ENCODE measurements at places on chromosomes 5 and 9.

DNA sequence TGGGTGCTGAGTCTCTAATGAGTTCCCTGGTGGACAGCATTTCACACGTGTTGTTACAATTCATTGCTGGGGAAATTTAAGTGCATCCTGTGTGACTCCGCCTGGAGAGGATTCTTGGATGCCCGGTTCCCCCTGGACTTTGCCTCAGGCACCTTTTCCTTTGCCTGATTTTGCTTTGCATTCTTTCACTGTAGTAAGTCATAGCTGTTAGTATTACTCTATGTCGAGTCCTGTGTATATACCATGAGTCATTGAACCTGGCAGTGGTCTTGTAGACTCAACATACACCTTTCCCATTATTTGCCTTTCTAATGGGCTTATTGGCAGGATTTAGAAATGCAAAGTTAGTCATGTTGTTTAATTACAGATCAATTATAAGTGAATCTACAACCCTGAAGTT, 81.9 kb upstream of the DHFR start:
- H3K36me3 ChIP-seq: no peaks in the 10 kb centered on the region
- no peak overlapping the region for H3K27ac ChIP-seq
- H3K4me1 ChIP-seq: no peaks in the 10 kb centered on the region
- no peaks in the 10 kb centered on the region for H3K27me3 ChIP-seq

DNA sequence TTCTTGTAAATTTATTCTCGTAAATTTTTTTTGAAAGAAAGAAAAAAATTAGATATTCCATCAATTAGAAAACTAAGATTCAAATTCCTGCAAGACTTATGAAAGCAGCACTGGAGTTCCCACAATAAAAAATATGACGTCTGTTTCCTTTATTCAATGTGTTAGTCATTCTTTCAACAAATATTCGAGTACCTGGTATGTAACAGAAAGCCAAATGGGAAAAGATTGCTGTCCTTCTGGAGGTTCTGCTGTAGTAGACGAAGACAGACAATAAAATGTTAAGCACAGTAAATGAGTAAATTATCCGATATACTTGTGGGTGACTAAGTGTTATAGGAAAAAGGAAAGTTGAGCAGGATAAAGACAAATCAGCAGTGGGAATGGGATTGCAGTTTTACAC, 92.2 kb downstream of the ADAMTSL1 start:
- H3K4me1 ChIP-seq: peaks cover 6% of the 10 kb centered on the region
- H3K4me3 ChIP-seq: no peak overlapping the region
- no peak for DNase-seq

DNA sequence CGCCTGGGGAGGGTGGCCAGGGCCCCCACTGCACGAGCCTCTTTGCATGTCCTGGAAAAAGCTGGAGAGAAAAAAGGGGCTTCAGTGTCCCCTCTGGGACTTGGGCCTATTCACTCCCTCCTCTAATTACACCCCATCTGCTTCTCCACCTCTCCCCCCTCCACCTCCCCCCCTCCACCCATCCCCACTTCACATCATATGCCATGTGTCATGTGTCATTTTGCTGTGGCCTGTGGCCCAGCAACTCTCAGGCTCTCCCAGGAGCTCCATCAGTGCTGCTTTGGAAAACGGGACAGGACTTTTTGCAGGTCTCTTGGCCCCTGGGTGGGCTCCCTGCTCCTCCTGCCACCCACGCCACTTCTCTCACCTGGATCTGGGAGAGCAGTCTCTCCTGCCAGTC, 68.7 kb downstream of the NTNG2 start:
- H3K4me1 ChIP-seq: no peaks in the 10 kb centered on the region
- H3K27me3 ChIP-seq: no peaks in the 10 kb centered on the region
- no peaks in the 10 kb centered on the region for H3K36me3 ChIP-seq

- H3K36me3 ChIP-seq: no peaks in the 10 kb centered on the region
- H3K27me3 ChIP-seq: no peaks in the 10 kb centered on the region
- H3K4me3 ChIP-seq: no peak overlapping the region
- DNase-seq: no peak
Measured at GRCh38 chr5:52605317-52606313, 182.1 kb upstream of the ITGA1 start.

DNA sequence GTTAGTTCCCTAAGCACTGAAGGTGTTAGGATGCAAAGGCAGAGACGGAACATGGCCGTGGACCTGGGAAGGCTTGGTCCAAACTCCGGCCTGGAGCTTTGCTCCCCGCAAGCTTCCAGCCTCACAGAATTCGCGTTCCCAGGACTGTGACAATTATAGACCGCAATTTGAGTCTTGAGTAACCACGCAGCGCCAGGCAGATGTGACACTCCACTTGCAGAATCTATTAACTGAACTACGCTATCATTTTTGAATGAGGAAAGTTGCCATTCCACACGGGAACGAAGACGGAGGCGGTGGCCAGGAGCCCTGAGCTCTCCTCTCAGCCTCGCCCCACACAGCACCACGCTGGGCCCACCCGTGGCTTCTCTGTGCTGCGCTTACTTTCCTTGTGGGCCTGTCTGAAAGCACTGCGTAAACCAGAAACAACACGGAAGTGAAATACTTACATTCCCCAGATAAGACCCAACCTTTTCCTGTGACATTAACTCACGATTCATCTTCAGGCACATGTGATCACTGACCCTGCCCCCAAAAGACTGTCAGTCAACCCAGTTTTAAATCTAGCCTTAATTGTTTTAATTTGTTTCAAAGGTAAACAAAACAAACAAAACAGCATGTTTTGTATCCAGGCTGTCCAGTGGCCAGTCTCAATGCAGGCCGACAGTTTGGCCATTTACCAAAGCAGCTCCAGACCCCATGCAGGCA, 16.1 kb upstream of the COL5A1 start:
- H3K27me3 ChIP-seq: no peaks in the 10 kb centered on the region
- no peaks in the 10 kb centered on the region for H3K36me3 ChIP-seq
- DNase-seq: no peak
- no peak overlapping the region for H3K27ac ChIP-seq
